ENCODE measurements at places on chromosomes 11 and 22. TPM values are rescaled to one million over a fixed set of nuclear protein-coding genes. Genes with fewer than 3 reads are reported as not detected.

DNA sequence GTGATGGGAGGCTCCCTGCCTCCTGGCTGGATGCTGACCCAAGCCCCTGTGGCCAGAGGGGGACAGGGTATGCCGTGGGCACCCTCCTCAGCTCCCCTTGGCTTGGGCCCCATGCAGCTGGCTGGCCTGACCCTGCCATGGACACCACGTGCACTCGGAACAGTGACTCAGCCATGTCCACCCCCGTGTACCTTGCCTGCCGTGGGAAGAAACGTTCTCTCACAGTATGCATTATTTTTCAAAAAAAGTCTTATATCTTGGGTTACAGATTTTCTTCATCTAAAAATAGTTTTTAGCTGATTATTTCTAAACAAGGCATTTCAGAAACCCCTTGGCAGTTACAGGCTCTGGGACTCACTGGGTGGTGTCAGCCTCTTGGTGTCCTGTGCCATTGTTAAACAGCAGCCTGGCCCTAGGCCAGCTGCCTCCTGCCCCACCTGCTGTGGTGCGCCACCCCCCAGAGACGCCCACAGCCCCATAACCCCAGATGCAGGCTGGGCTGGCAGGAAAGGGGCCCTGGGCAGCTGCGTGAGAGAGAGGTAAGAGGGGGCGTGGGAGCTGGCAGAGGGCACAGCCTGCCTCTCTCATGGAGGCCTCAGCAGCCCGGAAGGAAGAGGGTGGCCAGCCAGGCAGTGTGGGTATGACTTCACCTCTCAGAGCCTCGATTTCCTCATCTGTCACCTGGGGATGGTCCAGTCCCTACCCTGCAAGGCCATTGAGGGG lies 99.8 kb downstream of the MORC2 start:
- no peak overlapping the region for H3K4me3 ChIP-seq
- H3K36me3 ChIP-seq, result no peaks in the 10 kb centered on the region
- DNase-seq, result no peak
- no peak overlapping the region for H3K27ac ChIP-seq
- H3K4me1 ChIP-seq, result no peaks in the 10 kb centered on the region

- no peak for DNase-seq
- no peaks in the 10 kb centered on the region for H3K36me3 ChIP-seq
- H3K4me1 ChIP-seq, result no peaks in the 10 kb centered on the region
- no peak overlapping the region for H3K4me3 ChIP-seq
- H3K27me3 ChIP-seq, result peaks cover 3% of the 10 kb centered on the region
These were observed 145.0 kb upstream of the RAG2 start for GRCh38 chr11:36743039-36743438.

DNA sequence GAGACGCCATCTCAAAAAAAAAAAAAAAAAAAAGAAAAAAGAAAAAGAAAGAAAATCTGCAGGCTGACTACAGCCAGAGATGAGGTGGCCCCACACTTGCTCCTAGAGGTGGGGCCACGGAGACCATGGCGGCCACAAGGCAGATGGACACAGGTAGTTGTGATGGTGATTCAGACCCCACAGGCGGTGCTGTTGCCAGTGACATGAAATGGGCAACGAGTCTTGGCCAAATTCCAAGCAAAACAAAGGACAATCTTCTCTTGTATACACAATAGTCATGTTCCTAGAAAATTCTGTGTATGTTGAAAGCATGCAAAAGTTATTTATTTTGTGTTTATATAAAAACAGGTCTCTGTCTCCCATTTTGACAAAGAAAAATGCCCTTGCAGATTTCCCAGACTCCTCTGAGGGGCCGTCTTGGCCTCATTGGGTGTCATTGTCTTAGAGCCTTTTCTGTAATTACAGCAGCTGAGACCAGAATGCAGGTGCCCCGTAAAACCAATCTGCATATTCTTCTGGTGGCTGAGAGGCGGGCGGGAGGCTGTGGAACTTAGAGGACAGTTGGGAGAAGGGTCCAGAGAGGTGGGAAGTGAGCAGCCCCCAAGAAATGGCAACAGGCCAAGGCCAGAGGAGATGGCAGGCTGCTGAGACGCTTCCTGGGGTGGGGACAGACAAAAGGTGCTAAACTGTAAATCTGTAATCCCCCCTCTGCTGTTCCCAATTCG lies 22.5 kb upstream of the DAGLA start:
- H3K27ac ChIP-seq, result no peak overlapping the region
- H3K4me1 ChIP-seq, result no peaks in the 10 kb centered on the region
- peaks cover 28% of the 10 kb centered on the region for H3K27me3 ChIP-seq
- DNase-seq, result no peak
- H3K36me3 ChIP-seq, result no peaks in the 10 kb centered on the region

GRCh38 chr11:112051768-112052167 lies 22.0 kb downstream of the PIH1D2 start:
- H3K36me3 ChIP-seq, result peaks cover 39% of the 10 kb centered on the region
- no peaks in the 10 kb centered on the region for H3K27me3 ChIP-seq
- no peaks in the 10 kb centered on the region for H3K4me1 ChIP-seq
- no peak for DNase-seq
- H3K27ac ChIP-seq, result no peak overlapping the region

GRCh38 chr11:109480251-109480650 lies 58.3 kb downstream of the C11orf87 start:
- H3K4me1 ChIP-seq, result no peaks in the 10 kb centered on the region

DNA sequence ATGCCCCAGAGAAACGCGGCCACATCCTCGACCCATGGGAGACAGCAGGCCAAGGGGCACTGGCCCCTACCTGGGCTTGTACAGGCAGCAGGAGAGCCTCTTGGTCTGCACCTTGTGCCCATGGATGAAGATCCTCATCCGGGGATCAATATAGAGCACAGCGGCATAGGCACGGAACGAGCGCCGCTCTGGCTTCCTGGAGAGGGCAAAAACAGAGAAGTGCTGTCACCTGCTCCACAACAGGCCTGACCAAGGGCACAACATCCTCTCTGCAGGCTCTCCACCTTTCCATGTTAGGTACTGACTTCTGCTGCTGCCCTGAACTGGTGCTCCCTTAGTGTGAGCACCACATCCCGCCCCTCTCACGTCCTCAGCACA lies 27.2 kb downstream of the MORC2 start:
- peak overlapping the region; percentile 64 for H3K4me3 ChIP-seq
- DNase-seq, result no peak
- H3K36me3 ChIP-seq, result peaks cover 7% of the 10 kb centered on the region
- peak overlapping the region; percentile 66 for H3K27ac ChIP-seq
- peaks cover 54% of the 10 kb centered on the region for H3K4me1 ChIP-seq

GRCh38 chr11:95922536-95923438 lies 1.1 kb downstream of the MTMR2 start:
- H3K36me3 ChIP-seq, result no peaks in the 10 kb centered on the region
- DNase-seq, result no peak
- no peaks in the 10 kb centered on the region for H3K4me1 ChIP-seq
- H3K4me3 ChIP-seq, result peak overlapping the region; percentile 96
- peak overlapping the region; percentile 84 for H3K27ac ChIP-seq

GRCh38 chr11:69969890-69970784 lies 108.0 kb upstream of the ANO1 start:
- H3K36me3 ChIP-seq, result no peaks in the 10 kb centered on the region
- no peak overlapping the region for H3K27ac ChIP-seq
- H3K4me3 ChIP-seq, result no peak overlapping the region
- H3K27me3 ChIP-seq, result peaks cover 34% of the 10 kb centered on the region

GRCh38 chr11:57407010-57407920 lies 16.8 kb upstream of the PRG2 start:
- no peak overlapping the region for H3K4me3 ChIP-seq
- H3K27me3 ChIP-seq, result no peaks in the 10 kb centered on the region
- H3K36me3 ChIP-seq, result peaks cover 9% of the 10 kb centered on the region

DNA sequence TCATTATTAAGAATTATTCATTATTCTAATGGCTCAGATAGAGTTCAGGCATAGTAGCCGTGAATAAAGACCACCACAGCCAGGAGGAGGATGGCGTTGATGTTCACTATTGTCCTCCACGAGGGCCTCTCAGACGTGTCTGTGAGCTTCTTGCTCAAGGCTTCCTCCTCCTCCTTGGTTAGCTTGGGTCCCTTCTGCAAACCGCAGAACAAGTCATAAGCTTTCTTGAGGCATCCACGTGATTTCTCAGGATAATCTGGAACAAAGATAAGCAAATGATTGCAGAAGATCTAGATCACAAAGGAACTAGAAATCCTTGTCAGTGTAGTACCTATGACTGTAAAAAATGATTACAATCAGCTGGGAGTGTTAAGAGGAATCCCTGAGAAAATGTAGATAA lies 13.6 kb upstream of the RFPL2 start:
- H3K27me3 ChIP-seq, result peaks cover 5% of the 10 kb centered on the region
- H3K4me1 ChIP-seq, result no peaks in the 10 kb centered on the region
- H3K36me3 ChIP-seq, result no peaks in the 10 kb centered on the region
- no peak overlapping the region for H3K27ac ChIP-seq
- DNase-seq, result no peak
- no peak overlapping the region for H3K4me3 ChIP-seq

- H3K27me3 ChIP-seq, result no peaks in the 10 kb centered on the region
- H3K4me1 ChIP-seq, result no peaks in the 10 kb centered on the region
- H3K27ac ChIP-seq, result no peak overlapping the region
- H3K4me3 ChIP-seq, result no peak overlapping the region
- H3K36me3 ChIP-seq, result no peaks in the 10 kb centered on the region
- DNase-seq, result no peak
These were observed 237.5 kb upstream of the UBASH3B start for GRCh38 chr11:122418032-122418431.

DNA sequence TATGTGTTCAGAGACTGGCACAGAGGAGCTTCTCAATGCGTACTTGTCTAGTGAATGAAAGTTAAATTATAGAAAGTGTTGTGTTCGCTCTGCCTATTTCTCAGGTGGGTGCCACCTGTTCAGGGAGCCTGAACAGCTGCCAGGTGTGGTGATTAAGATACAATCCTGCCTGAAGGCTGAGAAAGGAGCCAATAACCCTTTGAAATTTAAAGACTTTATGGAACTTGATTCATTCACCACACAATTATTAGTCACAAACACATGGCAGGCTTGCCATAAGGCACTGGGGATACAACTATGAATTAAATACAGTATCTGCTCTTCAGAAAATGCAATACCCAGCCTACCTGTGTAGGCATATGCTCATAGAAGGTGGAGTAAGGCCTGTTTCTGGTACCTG lies 92.9 kb upstream of the AMOTL1 start:
- H3K4me1 ChIP-seq, result no peaks in the 10 kb centered on the region
- H3K36me3 ChIP-seq, result no peaks in the 10 kb centered on the region
- H3K27ac ChIP-seq, result no peak overlapping the region

FGF4 gene
- total RNA-seq, result not detected

OR56A1 gene
- total RNA-seq, result 0.23 TPM

SAA4 gene
- not detected for total RNA-seq

LDLRAD3 gene
- total RNA-seq, result 0.18 TPM

ARL2 gene
- total RNA-seq, result 42.5 TPM

RIMBP3C gene
- total RNA-seq, result not detected

C11orf52 gene
- not detected for total RNA-seq

WNT11 gene
- not detected for total RNA-seq
